Stimulated activated CD4-positive, alpha-beta T cell treated with anti-CD3 and anti-CD28 coated beads, Interleukin-15, amount 100 ng/mL, for 1 hour (primary cell): ENCODE measurements at places on chromosomes 7 and 10.

DNA sequence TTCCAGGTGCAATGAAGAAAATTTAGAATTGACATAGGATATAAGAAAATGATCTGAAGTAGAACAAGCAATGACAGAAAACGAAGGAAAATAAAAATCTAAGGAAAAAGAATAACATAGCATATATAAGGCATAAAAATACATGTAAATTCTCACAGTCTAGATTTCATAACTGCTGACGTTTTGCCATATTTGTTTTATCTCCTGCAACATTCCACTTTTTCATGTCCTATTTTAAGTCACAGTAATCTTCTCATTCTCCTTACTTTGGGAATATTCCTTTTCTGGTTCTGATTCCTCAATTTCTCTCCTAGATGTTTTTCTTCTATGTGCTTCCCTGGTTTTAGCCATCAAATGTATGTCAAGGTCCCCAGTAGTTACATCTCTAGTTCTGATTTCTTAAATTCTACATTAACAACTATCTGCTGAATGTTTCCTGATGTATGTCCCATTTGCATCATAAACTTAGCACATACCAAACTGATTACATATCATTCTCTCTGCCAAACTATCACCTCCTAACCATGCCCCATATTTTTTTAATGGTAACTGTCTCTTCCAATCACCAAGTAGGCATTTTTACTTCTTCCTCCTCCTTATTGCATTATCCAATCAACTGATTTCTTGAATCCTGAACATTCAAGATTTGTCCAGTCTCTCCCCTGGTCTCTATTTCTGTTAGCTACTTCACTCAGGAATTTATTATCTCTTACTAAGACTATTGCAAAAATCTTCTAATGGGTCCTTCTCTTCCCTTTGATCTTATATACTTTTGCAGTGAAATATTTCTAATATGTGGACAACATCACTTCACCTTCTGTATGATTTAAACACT lies 171.3 kb downstream of the DNAJC1 start:
- DNase-seq, result no peak

GRCh38 chr10:126749015-126749655 lies 78.6 kb upstream of the C10orf90 start:
- DNase-seq, result no peak

DNA sequence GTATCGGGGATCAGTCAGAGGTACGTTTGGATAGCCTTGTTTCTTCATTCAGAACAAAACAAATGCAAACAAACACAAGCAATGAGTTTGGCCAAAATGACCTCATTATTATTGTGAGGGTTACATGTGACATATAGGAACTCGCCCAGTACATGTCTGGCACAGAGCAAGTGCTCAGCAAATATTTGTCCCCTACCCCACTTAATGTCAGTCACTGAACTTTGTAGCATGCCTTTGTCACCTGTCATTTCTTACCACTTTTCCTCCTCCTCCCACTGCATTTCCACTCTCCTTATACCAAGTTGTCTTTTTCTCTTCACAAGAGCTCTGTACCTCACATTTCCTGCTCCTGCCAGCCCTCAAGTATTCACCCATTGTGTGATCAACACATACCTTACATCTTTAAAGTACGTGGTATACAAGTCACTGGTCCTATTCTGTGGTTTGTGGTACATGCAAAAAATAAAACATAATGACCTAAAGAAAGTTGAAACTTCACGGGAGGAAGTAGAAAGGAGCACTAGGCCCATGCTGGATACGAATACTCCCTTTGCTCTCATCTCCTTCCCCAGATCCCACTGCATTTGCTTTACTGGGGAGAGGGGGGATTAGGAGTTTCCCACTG lies 236.0 kb downstream of the INHBA start:
- DNase-seq, result no peak

- DNase-seq, result no peak
These were observed 66.5 kb upstream of the SLC35G1 start for GRCh38 chr10:93827056-93827804.

DNA sequence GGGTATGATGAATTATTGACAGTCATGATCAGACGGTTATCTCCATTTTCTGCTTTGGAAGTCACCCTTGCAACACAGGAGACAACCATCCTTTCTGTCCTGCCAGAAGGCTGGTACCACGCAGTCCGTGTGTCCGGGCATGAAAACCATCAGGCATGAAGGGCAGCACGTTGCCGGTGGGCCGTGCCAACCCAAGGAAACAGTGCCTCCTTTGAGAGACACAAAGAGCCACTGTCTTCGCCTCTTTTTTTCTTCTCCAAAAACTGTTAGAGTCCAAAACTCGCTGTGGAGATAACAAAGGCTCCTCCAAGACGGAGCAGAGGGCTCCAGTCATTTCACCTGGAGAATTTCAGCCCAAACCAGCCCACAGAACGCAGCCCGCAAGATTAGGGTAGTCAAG lies 60.4 kb upstream of the ARHGAP21 start:
- no peak for DNase-seq

- no peak for DNase-seq
These were observed 79.9 kb downstream of the GPR26 start for GRCh38 chr10:123746061-123746460.

- DNase-seq, result no peak
These were observed 148.6 kb upstream of the PDE1C start for GRCh38 chr7:32218741-32219288.

GRCh38 chr10:116026315-116026714 lies 246.7 kb downstream of the GFRA1 start:
- no peak for DNase-seq

DNA sequence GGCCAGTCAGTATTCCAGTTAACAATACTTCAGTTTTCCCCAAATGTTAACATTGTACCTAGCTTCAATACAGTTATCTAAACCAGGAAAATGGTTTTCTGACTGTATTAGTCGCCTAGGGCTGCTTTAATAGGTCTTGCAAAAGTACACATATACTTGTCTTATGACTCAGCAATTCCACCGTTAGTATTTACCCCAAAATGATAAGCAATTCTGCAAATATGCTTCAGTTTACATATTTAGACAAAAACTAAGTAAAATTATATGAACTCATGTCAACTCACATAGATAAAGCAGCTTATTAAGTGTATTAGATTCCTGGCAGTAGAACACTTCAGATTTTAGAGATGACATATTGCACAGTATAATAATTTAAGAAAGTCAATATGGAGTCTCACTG lies 363.3 kb downstream of the ARL4A start:
- no peak for DNase-seq

GRCh38 chr7:140034421-140034820 lies 28.3 kb downstream of the PARP12 start:
- no peak for DNase-seq

GRCh38 chr10:23053036-23053435 lies 42.3 kb upstream of the MSRB2 start:
- DNase-seq, result no peak

- DNase-seq, result no peak
These were observed 444.6 kb downstream of the HTR7 start for GRCh38 chr10:90413196-90413595.

DNA sequence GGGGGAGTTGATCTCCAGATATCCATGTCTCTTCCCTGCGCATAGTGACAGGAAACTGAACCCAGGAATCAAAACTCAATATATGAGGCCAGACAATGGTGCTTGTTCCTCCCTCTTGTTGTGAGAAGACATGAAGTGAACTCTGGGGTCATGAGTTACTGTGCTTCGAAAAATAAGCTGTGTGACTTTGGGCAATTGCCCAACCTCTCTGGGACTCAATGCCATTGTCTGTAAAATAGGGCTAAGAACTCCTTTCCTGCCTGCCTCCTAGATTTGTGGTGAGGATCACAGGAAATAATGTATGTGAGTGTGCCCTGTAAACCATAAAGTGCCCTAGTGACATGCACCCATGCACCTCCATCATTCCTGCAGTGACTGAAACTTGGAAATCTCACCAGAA lies 48.4 kb downstream of the SYPL1 start:
- DNase-seq, result no peak

DNA sequence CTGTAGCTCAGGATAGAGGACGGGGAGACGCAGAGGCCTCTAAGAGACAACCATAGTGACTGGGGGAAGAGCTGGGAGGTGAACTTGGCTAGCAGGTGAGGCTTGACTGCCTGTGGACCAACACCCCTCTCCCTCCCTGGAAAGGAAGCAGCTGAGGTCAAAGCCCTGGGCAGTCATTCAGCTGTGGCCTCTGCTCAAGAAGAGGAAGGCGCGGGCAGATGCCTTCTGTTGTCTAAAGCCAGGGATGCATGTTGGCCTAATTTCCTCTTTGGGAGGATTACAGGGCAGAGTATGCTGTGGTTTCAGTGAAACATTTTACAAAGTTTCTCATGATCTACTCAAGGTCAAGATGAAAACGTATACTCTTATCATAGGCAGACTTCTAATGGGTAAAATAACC lies 327.1 kb downstream of the PRPF18 start:
- DNase-seq, result no peak

DNA sequence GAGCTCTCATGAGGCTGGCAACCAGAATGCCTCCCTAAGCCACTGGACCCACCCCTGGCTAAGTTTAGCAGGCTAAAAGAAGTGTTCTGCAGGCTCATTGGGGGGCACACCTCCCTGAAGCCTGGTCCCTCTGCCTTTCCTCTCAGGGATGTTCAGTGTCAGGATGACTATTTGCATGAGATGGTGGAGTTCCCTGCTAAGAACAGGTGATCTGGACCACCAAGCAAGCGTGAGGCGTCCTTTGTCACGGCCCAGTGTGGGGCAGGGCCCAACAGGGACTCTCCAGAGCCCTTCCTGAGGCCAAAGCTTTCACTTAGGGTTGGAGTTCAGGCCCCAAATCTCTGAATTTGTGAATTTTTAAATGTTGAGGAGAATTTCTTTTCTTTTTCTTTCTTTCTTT lies 12.0 kb downstream of the SUFU start:
- no peak for DNase-seq

GRCh38 chr10:6643962-6644361 lies 63.9 kb upstream of the PRKCQ start:
- DNase-seq, result no peak

- no peak for DNase-seq
These were observed 53.8 kb downstream of the PDGFA start for GRCh38 chr7:465710-466400.

- DNase-seq, result no peak
These were observed 261.4 kb downstream of the ADARB2 start for GRCh38 chr10:1475771-1476454.

- no peak for DNase-seq
These were observed 359.5 kb upstream of the ANKRD30A start for GRCh38 chr10:36765782-36766414.

GRCh38 chr7:9978106-9979064 lies 995.3 kb upstream of the PHF14 start:
- no peak for DNase-seq

- DNase-seq, result no peak
These were observed 23.8 kb downstream of the PAPOLB start for GRCh38 chr7:4837803-4838625.

DNA sequence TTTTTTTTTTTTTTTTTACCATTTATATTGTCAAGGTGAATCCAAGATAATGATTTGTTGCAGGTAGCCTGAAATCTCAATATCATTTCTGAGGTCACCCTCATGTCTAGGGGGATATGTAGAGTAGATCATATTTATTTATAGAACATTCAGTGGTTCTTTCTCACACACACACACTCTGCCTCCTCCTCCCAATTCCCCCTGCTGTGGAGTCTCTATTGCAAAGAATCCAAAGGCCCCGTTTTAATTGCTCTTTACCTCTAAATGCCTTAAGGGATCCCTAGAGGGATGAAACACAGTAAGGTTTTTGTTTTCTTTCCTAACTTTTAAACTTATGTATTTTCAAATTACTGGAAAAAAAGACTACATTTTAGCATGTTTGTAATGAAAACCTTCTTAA lies 170.0 kb downstream of the PRKG1 start:
- DNase-seq, result no peak

DNA sequence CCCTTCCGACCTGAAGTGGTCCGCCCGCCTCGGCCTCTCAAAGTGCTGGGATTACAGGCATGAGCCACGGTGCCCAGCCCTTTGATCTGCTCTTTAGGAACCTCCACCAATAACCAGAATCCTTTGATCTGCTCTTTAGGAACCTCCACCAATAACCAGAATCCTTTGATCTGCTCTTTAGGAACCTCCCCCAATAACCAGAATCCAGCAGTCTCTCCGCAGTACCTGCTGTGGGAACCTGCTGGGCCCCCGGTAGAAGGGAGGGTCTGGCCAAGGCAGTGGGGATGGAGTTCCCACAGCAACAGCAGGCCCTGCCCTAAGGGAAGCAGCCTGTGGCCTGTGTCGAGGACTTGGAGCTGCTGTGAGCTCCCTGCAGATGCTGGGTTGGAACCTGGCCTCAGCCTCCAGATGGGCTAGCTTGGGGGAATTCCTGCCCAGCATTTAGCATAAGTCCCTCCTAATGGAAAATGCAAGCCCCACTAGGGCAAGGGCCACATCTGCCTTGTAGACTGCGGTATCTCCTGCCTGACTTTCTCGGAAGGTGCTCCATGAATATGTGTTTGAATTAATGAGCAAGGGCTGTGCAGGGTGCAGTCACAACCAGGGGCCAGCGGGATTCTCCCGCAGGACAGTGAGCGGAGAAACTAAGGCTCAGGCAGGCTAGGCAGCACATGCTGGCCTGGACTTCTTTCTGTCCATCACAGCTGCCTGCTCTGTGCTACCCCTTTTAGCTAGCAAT lies 165.8 kb downstream of the UBE2H start:
- no peak for DNase-seq

DNA sequence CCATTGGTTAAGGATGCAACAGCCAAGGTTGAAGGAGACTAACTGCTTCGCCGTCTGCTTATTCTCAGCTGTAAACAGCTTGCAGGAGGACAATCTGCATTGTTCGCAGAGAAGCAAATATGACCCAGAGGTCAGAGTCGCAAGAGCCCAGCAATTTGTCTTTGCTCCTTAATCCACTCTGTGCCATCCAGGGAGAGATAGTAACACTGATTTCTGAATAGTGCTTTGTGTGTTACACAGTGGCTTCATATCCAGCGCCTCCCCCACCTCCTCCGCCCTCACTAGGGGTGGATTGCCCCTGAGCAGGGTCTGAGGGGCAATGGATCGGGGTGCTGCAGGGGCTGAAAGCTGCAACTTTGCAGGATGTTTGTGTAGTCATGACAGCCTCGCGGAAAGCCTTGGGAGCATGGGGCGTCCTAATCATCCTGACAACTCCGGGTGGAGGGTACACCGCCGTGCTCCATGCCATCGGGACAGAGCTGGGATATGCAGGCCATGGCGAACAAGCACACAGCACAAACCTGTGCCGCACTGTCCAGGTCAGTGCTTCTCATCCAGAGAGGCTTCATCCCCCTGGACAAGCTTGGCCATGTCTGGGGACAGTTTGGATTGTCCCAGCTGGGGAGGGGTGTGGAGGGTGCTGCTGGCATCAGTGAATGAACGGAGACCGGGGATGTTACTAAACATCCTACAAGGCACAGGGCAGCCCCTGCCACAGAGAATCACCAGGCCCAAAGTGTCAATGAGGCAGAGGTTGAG lies 103.1 kb upstream of the INSIG1 start:
- no peak for DNase-seq

- DNase-seq, result no peak
These were observed 31.5 kb downstream of the MPLKIP start for GRCh38 chr7:40102897-40103296.

GRCh38 chr7:85104432-85105205 lies 82.2 kb downstream of the SEMA3D start:
- DNase-seq, result no peak

GRCh38 chr10:130914367-130914766 lies 397.2 kb downstream of the TCERG1L start:
- no peak for DNase-seq

- no peak for DNase-seq
These were observed 111.7 kb upstream of the CDK13 start for GRCh38 chr7:39838326-39838725.

GRCh38 chr10:102923601-102924000 lies 5.5 kb downstream of the CNNM2 start:
- DNase-seq, result no peak

GRCh38 chr10:74813381-74814259 lies 12.8 kb upstream of the KAT6B start:
- no peak for DNase-seq
